ENCODE measurements at places on chromosomes 12 and 14. TPM values are rescaled to one million over a fixed set of nuclear protein-coding genes. Genes with fewer than 3 reads are reported as not detected.
A peak's percentile ranks its signal among the peaks of the same experiment; 100 is the strongest.

- no peak for DNase-seq
Observed at GRCh38 chr12:9343731-9344130, 135.5 kb upstream of the PZP start.

- no peak for DNase-seq
Observed at GRCh38 chr12:54386403-54387113, 2.0 kb upstream of the ZNF385A start.

DNA sequence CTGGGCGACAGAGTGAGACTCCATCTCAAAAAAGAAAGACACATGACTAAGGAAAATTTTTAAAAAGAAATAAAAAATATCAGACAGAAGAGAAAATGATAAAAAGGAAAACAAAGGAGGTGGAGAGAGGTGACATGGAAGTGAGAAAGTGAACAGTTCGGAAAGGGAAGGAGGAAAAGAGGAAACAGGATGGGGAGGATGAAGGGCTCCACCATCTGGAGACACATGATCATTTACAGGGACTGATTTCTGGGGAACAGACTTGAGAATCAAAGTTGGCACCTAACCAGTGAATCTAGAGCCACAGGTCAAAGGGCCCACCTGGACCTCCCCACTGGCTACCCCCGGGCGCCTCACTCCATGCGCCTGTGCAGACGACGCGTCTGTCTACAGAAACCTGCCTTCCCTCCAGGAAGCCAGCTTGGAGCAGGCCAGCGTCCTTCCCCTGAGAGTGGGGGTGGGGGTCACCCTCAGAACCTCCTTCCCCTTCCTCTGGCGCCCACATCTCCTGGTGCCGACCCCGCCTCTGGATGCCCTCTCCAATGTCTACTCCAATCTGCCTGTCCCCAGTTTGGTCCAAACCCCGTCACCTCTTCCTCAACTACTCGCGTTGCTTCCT lies 60.5 kb downstream of the AMN start:
- no peak for DNase-seq

- no peak for DNase-seq
Observed at GRCh38 chr14:80428671-80429070, 217.4 kb upstream of the DIO2 start.

DNA sequence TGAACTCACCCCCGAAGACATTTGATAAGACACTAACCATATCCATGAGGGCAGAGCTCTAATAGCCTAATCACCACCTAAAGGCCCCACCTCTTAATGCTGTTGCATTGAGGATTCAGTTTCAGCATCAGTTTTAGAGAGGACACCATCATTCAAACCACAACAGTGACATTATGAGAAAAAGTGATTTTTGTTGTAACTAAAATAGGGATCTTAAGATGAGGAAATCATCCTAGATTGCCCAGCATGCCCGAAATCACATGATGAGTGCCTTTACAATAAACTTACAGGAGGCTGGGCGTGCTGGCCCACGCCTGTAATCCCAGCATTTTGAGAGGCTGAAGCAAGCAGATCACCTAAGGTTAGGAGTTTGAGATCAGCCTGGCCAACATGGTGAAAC lies 9.7 kb upstream of the GLT1D1 start:
- no peak for DNase-seq

DNA sequence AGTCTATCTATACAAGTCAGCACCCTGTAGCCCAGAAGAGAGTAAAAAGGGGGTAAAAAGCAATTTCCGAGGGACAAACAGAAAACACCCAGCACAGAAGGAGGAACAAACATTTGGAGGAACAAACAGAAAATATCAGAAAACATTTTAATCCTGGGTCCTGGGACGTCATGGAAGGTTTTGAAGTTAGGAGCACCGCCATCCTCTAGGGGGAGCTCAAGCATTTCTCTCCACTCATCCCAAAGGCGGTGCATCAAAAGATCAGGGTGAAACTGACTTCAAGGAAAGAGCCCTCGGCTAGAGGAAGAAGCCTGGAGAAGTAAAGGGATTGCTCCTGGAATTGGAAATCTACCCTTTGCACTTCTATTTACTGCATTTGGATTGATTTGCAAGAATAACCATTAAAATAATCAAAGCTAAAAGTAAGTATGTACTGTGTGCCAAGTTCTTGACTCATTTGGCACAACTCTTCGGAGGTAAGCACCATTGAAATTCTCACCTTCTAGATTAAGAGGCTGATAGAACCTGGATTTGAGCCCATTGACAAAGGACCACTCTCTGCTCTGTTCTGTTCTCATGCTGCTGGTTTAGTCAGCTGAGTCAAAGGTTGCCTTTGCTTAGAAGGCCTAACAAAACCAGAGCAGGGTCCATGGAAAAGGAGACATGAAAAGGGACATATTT lies 17.2 kb upstream of the POC1B start:
- peak; percentile 55 for DNase-seq

DNA sequence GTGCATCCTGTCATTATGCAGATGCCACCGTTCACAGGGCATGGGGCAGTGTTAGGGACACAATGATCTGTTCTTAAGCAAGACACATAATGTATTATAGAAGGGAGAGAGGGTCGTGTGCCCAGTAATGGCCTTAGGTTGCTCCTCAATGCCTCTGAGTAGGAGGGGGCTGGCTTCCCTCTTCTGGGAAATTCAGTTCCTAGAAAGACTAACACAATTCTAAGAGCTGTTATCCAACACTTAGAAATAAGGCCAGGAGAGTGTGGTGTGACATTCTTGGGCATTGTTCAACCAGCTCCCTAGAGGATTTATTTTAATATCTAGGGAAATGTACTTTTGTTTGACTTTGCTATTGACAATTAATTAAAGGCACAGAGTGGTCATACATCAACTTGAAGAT lies 118.5 kb downstream of the ADCK1 start:
- no peak for DNase-seq

GRCh38 chr12:116713527-116713926 lies 24.3 kb downstream of the SPRING1 start:
- no peak for DNase-seq

GRCh38 chr12:3217683-3218079 lies 140.5 kb downstream of the TSPAN9 start:
- DNase-seq, result no peak

- no peak for DNase-seq
Observed at GRCh38 chr14:64683264-64683663, 21.0 kb upstream of the PLEKHG3 start.

DNA sequence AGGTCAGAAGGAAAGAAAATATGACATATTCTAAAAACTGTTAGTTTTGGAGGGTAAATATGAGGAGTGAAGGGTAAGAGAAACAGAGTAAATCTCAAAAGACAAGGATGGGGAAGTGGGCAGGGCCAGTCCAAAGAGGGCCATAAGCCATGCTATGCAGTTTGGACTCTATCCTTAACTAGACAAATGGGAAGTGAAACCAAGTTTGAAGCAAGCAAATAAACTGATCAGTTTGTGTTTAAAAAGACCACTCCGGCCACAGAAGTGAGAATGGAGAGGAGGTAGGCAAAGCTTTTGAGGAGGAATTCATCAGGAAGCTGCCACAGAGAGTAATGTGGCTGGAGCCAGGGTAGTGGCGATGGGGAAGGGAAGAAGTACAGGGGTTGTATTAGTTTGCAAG lies 37.5 kb upstream of the DAAM1 start:
- no peak for DNase-seq

GRCh38 chr12:48997719-48998496 lies 1.3 kb downstream of the DDN start:
- DNase-seq, result peak; percentile 36

- DNase-seq, result no peak
Observed at GRCh38 chr12:69337311-69338090, 10.7 kb upstream of the LYZ start.

GRCh38 chr12:122067966-122068365 lies 10.6 kb upstream of the MLXIP start:
- DNase-seq, result no peak

GRCh38 chr12:76480796-76481195 lies 78.8 kb downstream of the OSBPL8 start:
- DNase-seq, result no peak

DNA sequence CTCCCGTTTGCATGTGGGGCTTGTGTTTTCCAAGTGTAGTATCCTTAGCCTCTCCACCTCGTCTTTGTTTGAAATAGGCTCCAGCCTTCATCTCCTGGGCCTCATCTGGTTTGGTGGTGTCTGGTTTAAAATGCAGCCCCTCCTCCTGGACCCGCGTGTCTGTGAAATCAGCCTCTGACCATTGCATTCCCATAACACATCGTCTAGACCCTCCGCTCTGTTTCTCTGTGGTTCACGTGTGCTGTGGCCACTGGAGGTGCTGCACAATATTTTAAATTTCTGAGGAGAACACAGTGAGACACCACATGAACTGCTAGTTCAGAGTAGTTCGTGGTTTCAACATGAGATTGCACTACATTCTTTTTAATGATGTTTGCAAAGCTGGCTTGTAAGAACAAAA lies 35.6 kb downstream of the UBE3B start:
- DNase-seq, result no peak

DNA sequence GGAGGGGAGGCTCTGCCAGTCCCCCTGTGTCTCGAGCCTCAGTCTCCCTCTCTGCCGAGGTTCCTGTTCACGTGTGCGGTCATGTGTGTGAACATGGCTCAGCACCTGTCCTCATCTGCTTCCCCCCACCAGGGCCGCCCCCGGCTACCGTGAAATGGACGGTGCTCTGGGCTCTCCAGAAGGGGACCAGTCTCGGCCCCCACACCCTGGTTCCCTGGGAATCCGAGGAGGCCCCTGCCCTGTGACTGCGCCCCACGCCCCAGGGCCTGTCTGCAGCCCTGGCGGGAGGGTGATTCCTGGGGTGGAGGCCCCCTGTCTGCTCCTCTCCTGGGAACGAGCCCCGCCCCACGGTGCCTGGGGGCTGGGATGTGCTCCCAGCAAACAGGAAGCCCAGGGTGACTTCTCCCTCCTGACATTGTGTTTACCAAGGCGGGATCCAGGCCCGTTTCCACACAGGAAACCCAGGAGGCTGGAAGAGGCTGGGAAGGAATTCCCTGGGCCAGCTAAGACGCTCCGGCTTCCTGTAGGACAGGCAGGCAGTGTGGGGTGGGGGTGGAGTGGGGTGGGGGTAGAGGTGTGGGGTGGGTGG lies 46.6 kb downstream of the KIF26A start:
- no peak for DNase-seq

DNA sequence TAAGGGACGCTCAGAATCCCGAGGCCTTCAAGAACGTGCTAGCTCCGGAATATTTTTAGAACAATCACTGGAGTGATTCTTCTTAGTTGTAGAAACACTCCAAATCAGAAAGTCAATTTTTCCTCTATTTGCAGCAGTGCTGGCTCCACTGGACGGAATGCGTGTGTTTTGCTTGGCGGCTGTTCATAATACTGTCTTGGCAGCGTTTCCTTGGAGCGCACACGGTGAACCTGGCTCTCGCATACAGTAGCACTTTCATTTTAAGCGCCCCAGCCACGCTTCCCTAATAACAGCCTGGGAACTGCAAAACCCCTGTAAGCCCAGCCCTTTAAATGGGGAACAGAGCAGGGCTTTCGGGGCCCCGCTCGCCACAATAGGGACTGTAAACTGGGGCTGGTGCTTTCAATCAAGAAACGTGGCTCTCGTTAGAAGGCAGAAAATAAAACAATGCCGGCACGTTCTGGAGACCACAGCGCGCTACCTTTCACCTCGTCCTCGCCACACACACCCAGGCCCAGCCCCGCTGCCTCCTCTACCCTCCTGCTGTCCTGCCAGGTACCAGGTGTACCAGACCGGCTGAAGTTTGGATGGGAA lies 79.9 kb downstream of the BCL11B start:
- DNase-seq, result no peak

DNA sequence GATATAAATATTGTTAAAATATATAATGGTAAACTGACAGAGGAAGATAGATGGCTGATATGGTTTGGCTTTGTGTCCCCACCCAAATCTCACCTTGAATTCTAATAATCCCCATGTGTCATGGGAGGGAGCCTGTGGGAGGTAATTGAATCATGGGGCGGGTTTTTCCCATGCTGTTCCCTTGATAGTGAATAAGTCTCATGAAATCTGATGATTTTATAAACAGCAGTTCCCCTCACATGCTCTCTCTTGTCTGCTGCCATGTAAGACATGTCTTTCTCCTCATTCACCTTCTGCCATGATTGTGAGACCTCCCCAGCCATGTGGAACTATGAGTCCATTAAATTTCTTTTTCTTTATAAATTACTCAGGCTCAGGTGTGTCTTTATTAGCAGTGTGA lies 46.3 kb downstream of the PTCSC3 start:
- DNase-seq, result no peak

DNA sequence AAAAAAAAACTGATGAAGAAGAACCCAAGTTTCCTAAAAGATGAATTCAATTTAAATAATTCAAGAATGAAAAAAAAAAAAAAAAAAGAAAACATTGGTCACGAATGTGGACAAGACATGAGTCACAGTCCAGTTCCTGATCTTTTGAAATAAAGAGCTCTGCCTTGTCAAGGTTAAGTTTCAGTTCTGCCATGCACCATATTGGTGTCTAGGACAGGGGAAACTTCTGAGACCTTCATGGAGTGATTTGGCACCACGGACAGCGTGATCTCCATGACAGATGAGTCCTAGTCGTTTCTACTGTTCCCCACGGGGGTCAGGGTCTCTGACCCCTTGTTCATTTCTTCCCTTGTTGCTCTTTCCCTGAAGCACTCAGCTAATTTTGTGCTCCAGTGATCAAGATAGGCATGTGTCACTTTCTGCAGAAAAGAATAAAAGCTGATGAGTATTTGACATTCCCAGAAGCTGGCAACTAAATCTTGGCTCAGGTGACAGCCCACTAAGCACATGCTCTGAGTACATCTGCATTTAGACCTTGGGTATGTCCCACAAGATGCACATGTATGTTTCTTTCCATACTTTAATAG lies 1159.7 kb downstream of the BCL11B start:
- DNase-seq, result no peak

- DNase-seq, result no peak
Observed at GRCh38 chr12:122471324-122472226, 29.2 kb downstream of the ZCCHC8 start.

DNA sequence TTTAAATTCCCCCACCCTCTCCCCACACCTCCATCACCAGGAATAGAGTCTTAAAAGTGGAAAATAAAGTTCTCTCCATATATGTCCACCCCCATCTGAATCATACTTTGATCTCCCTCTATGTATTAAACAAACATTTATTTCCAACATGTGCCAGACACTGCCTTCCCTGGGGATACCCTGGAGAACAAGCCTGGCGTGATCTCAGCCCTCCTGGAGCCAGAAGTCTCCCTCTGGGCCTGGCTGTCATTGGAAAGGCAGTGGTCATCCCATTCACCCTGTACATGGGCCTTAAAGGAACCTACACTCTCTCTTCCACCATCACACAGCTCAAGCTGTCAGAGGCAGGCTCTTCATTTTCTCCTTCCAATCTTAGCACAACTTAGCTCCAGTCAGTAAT lies 143.6 kb downstream of the EMP1 start:
- no peak for DNase-seq

DNA sequence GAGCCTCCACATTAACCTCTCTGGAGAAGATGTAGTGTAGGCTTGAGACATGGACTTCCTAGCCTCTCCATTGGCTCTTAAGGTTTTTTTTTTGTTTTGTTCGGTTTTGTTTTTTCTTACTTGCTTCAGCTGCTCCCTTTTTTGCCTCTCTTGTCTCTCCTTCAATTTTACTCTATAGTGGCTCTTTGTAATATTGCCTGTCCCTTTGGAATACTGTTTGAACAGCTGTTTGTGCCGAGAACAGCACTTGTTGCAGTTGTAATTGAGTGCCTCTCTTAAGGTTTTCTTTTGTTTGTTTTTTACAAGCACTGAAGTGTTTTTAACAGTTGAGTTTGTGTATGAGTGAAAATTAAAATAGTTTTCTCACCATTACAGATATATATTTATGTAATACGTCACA lies 567.7 kb downstream of the LRFN5 start:
- no peak for DNase-seq

The LIN7A gene
- 8.2 TPM for total RNA-seq

The SERPINA9 gene
- not detected for total RNA-seq

The HVCN1 gene
- total RNA-seq, result 4.2 TPM

The KLRD1 gene
- total RNA-seq, result 0.48 TPM

The COQ5 gene
- 36.2 TPM for total RNA-seq

The TMCC3 gene
- 15.9 TPM for total RNA-seq

The CPNE8 gene
- total RNA-seq, result 1.7 TPM

The ALX1 gene
- total RNA-seq, result 3.2 TPM

Data from progenitor cell of endocrine pancreas (in vitro differentiated cells).